ENCODE measurements at places on chromosomes 5 and 9. TPM values are rescaled to one million over a fixed set of nuclear protein-coding genes. Genes with fewer than 3 reads are reported as not detected.

DNA sequence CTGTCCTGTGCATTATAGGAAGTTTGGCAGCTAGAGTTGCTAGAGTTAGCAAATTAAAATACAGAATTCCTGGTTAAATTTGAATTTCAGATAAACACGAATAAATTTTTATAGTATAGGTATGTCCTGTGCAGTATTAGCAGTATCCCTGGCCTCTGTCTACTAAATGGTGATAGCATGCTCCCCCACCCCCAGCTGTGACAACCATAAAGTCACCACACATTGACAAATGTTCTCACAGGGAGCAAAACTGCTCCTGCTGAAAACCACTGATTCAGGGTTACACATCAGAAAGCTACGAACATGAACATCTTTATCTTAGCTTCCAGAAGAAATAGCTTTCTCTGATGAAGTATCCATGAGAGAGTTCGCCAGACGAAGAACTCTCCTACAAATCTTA lies 91.8 kb upstream of the CCDC112 start:
- no peaks in the 10 kb centered on the region for H3K36me3 ChIP-seq
- H3K27ac ChIP-seq = no peak overlapping the region
- no peaks in the 10 kb centered on the region for H3K4me1 ChIP-seq
- DNase-seq = no peak
- no peak overlapping the region for H3K4me3 ChIP-seq

DNA sequence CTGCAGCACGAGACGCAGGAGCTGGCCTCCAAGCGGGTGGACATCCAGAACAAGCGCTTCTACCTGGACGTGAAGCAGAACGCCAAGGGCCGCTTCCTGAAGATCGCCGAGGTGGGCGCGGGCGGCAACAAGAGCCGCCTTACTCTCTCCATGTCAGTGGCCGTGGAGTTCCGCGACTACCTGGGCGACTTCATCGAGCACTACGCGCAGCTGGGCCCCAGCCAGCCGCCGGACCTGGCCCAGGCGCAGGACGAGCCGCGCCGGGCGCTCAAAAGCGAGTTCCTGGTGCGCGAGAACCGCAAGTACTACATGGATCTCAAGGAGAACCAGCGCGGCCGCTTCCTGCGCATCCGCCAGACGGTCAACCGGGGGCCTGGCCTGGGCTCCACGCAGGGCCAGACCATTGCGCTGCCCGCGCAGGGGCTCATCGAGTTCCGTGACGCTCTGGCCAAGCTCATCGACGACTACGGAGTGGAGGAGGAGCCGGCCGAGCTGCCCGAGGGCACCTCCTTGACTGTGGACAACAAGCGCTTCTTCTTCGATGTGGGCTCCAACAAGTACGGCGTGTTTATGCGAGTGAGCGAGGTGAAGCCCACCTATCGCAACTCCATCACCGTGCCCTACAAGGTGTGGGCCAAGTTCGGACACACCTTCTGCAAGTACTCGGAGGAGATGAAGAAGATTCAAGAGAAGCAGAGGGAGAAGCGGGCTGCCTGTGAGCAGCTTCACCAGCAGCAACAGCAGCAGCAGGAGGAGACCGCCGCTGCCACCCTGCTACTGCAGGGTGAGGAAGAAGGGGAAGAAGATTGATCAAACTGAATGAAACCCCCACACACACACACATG lies 654 bp downstream of the PURA start:
- no peaks in the 10 kb centered on the region for H3K36me3 ChIP-seq
- H3K4me3 ChIP-seq = peak overlapping the region; percentile 92
- peak overlapping the region; percentile 91 for H3K27ac ChIP-seq
- peak; percentile 56 for DNase-seq
- H3K4me1 ChIP-seq = peaks cover 11% of the 10 kb centered on the region

DNA sequence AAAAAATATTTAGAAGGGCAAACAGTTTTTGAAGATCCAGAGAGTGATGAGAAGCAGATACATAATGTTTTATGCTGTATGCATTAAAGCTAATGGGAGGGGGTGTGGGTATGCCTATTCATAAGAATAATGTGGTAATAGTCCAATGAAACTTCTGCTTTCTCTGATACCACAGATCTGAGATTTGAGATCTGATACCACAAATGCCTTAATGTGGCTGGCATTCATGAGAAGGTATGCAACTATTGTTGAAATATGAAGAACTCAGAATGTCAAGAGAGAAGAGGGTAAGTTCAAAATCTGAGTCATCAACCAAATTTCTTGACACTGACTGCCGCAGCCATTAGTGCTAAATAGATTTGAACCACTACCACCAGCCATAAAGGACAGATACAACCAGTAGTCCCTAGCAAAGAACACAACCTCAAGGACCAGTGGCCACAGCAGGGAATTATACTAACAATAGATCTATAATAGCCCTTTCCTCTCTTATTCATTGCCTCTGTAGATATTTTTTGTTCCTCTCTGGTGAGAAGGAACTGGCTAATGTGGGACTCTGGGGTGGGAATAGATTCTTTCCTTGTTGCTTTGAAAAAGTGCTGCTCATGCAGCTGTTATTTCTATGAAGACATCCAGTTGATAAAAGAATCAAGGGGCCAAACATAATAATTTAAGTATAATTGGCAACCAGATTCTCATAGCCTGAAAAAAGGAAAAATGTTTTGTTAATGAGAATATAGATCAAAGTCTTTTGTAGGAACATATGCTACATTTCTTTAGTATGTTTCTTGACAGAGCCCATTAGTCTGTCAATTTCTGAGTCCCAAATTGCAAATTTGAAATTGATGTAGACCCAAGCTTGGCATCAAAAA lies 256.5 kb upstream of the ZNF608 start:
- no peak overlapping the region for H3K4me3 ChIP-seq
- no peaks in the 10 kb centered on the region for H3K27me3 ChIP-seq
- DNase-seq = no peak

DNA sequence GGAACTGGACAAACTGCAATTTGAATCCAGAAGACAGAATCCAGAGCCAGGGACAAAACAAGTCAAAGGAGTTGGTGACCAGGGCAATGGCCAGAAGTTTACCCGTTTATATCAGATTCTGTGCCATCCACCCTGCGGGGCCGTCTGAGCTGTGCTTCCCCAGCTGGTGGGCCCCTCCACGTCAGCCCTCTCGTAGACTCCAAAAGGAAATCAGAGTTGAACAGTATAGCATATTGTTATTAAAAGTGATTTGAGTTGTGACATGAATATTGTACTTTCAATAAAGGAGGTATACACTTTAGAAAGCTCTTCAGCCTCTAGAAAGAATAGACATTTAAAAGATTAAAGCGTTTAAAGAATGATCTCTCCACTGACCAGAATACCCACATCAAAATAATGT lies 102.4 kb downstream of the NFIB start:
- no peaks in the 10 kb centered on the region for H3K27me3 ChIP-seq
- H3K36me3 ChIP-seq = no peaks in the 10 kb centered on the region
- H3K4me1 ChIP-seq = peaks cover 4% of the 10 kb centered on the region
- no peak for DNase-seq
- H3K4me3 ChIP-seq = no peak overlapping the region
- H3K27ac ChIP-seq = no peak overlapping the region

Gene SPATA31E1
- not detected for total RNA-seq

Gene TMEM252
- not detected for total RNA-seq

DNA sequence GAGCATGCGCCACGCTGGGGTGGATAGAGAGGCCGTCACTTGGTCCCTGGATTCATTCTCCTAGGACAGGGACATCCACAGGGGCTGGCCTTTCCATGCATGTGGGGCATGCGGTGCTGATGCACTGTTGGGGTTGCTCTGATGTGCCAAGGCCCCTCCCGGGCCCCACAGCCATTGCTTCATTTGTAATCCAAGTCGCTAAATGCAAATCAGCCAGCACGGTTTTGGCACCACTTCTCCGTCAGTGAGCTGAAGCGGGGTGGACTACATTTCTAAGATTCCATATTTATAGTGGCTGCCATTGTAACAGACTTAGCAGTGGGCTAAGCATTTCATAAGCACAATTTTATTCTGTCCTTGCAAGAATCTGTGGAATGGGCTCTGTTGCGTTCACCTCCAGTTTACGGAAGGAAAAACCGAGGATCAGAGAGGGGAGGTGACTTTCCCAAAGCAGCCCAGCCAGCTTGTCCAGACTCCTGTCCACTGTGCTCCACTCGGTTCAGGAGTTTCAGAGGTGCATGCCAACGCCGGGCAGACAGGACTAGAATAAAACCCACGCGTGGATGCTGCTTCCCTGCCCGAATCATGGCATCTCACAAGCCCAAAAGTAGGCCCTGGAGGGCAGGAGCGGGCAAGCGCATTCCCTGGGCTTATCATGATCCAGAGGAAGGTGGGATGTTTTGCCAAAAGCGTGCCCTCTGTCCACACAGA lies 102.6 kb upstream of the COL5A1 start:
- H3K4me3 ChIP-seq = no peak overlapping the region
- H3K27ac ChIP-seq = no peak overlapping the region
- H3K27me3 ChIP-seq = no peaks in the 10 kb centered on the region
- H3K4me1 ChIP-seq = no peaks in the 10 kb centered on the region
- no peaks in the 10 kb centered on the region for H3K36me3 ChIP-seq

Gene HAVCR2
- total RNA-seq = 5.5 TPM

Gene SLC6A19
- total RNA-seq = under 0.01 TPM

Gene SPATA9
- total RNA-seq = 0.34 TPM

Gene MAP1B
- total RNA-seq = 92.0 TPM

- no peak overlapping the region for H3K4me3 ChIP-seq
- H3K4me1 ChIP-seq = no peaks in the 10 kb centered on the region
- no peaks in the 10 kb centered on the region for H3K27me3 ChIP-seq
- no peak for DNase-seq
- no peak overlapping the region for H3K27ac ChIP-seq
Observed at GRCh38 chr9:117828466-117828865, 124.3 kb downstream of the TLR4 start.
